CD8-positive, alpha-beta memory T cell (primary cell): ENCODE measurements at places on chromosomes 2 and 18. TPM values are rescaled to one million over a fixed set of nuclear protein-coding genes. Genes with fewer than 3 reads are reported as not detected.

DNA sequence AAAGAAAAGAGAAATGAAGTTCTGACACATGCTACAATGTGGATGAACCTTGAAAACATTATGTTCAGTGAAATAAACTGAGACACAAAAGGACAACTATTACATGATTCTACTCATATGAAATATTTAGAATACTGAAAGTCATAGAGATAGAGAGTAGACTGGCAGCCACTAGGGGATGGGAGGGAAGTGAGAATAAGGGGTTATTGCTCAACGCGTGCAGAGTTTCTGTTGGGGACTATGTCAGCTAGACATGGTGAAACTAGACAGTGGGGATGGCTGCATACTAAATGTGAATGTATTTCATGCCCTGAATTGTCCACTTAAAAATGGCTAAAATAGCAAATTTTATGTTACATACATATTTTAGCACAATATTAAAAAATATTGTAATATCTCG is 108.7 kb upstream of the ATL2 start:
- H3K4me3 ChIP-seq: no peak overlapping the region
- H3K4me1 ChIP-seq: no peaks in the 10 kb centered on the region
- no peaks in the 10 kb centered on the region for H3K27me3 ChIP-seq
- H3K27ac ChIP-seq: no peak overlapping the region
- DNase-seq: no peak
- H3K36me3 ChIP-seq: no peaks in the 10 kb centered on the region

DNA sequence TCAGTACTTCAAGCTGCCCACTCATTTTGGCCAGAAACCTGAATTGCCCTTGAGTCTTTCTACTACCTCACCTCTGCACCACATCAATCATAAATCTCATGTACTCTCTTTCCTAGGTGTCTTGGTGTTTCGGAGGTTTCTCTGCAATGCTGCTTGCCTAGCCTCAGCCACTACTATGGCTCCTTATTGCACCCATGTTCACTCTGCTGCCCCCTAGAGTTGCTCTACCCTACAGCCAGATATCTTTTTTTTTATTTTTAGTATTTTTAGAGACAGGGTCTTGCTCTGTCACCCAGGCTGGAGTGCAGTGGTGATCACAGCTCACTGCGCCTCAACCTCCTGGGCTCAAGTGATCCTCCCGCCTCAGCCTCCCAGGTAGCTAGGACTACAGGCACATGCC is 413.0 kb downstream of the PTPRM start:
- no peak overlapping the region for H3K27ac ChIP-seq
- DNase-seq: no peak
- no peak overlapping the region for H3K4me3 ChIP-seq
- H3K4me1 ChIP-seq: no peaks in the 10 kb centered on the region

MPP4 gene
- not detected for total RNA-seq

- no peaks in the 10 kb centered on the region for H3K36me3 ChIP-seq
- no peak overlapping the region for H3K4me3 ChIP-seq
- no peaks in the 10 kb centered on the region for H3K27me3 ChIP-seq
- no peak overlapping the region for H3K27ac ChIP-seq
- DNase-seq: no peak
Observed at GRCh38 chr2:21250673-21251072, 126.9 kb downstream of the TDRD15 start.

GRCh38 chr2:195513119-195513518 is 143.9 kb upstream of the SLC39A10 start:
- H3K36me3 ChIP-seq: no peaks in the 10 kb centered on the region
- H3K27me3 ChIP-seq: no peaks in the 10 kb centered on the region
- no peak overlapping the region for H3K27ac ChIP-seq
- DNase-seq: no peak
- no peak overlapping the region for H3K4me3 ChIP-seq

C1QL2 gene
- not detected for total RNA-seq

IDH1 gene
- total RNA-seq: 18.9 TPM

GRCh38 chr2:180781276-180781675 is 199.1 kb upstream of the UBE2E3 start:
- H3K27me3 ChIP-seq: no peaks in the 10 kb centered on the region
- DNase-seq: no peak
- no peaks in the 10 kb centered on the region for H3K36me3 ChIP-seq
- no peak overlapping the region for H3K4me3 ChIP-seq

SAG gene
- total RNA-seq: not detected

GRCh38 chr18:55764386-55764785 is 176.4 kb upstream of the TCF4 start:
- no peak overlapping the region for H3K27ac ChIP-seq

DNA sequence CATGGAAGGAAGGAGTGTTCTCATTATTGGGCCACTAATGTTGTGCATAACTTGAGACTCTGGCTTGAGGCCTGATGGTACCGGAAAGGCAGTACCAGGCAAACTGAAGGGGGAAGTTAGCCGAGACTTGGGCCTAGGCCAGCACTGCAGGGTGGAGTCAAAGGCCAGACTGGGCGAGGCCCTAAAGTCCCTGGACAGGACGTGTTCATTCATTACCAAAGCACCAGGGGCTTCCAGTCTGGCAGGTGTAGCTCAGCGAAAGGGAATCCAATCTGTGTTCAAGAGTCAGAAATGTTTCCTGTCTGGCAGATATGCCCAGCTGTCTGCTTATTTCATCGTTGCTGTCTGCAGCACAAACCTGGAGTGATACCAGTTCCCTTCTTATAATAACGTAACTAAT is 4.7 kb upstream of the ITSN2 start:
- H3K36me3 ChIP-seq: no peaks in the 10 kb centered on the region
- no peaks in the 10 kb centered on the region for H3K27me3 ChIP-seq
- DNase-seq: no peak
- no peak overlapping the region for H3K27ac ChIP-seq
- no peak overlapping the region for H3K4me3 ChIP-seq
